ENCODE measurements at places on chromosomes 3 and 15.

- DNase-seq: no peak
Observed at GRCh38 chr15:25659251-25659650, 203.9 kb downstream of the ATP10A start.

DNA sequence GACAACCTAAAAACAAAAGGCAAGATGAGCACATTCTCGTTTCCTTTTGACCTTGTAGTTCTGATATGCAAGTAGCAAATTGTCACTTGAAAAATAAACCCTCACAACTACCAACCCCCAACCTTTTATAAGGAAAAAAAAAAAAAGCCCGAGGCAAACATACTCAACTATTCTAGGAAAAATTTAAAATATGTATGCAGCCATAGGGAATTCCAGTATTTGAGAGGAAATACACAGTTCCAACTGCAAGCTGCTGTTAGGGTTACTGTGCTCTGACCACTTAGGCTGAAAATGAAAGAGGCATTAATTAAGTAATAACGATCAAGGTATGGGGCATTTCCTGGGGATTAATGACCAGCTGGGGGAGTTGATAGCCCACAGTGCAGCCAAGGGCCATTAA, 281.9 kb upstream of the DPH6 start:
- DNase-seq: no peak

DNA sequence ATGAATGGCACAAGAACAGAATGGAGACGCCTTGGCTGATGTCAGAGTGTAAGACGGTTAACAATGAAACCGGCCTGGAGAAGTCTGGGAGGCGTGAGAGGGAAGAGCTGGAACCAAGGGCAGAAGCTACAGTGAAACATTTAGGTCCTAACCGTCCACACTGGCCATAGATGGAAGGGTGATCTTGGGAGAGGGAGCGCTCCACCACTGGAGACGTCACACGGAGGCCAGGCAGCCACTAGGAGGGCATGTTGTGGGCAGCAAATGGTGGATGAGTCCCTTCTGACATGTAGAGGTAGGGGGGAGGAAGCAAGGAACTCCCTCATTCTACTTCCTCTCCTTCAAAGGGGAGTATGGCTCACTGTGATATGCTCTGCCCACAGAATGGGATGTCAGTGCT, 23.8 kb downstream of the FEM1B start:
- DNase-seq: no peak

GRCh38 chr3:124057420-124057819, 65.5 kb upstream of the ROPN1 start:
- DNase-seq: no peak

GRCh38 chr3:179063945-179064560, 7.6 kb downstream of the ZMAT3 start:
- DNase-seq: no peak

DNA sequence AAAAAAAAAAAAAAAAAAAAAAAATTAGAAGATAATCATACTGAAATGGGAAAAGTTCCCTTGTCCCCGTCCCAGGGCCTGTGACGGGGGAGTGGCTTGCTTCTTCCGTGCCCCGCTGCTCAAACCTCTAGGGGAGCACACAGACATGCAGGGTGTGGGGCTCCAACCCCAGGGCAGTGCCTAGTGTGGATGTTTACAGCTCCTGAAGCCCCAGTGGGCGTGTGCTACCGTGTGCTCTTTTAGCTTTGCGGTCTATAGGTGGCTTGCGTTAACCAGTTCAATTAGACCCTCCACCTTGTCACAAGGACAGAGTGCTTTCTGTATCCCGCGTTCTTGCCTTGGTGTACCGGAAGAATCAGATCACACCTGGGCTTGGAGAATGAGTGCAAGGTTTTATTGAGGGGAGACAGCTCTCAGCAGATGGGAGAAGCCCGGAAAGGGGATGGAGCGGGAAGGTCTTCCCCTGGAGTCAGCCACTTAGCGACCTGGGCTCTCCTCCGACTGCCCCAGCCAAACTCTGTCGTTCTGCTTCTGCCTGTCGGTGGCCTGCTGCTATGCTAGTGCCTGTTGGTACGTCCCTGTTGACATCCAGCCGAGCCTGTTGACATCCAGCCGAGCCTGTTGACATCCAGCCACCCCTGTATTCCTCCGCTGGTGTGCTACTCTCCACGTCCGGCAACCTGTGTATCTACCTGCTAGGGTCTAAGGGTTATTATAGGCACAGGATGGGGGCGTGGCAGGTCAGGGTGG, 569.8 kb downstream of the VGLL3 start:
- no peak for DNase-seq

GRCh38 chr3:84224262-84224661, 734.5 kb upstream of the CADM2 start:
- no peak for DNase-seq

DNA sequence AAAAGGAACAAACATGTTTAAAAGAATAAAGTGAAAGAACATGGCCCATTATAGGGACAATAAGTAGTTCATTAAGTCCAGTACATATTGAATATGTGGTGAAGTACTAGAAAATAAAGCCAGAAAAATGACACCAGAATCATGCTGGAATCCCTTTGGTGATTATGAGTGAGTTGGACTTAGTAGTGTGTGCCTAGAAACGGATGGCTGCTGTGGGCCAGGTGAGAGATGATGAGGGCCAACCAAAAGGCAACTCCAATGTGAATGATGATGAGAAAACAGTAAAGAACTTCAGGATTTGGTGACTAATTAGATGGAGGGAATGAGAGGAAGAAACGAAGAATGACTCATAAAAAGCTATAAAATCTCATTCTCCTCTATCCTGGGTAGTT, 3.3 kb downstream of the CRYGS start:
- no peak for DNase-seq

DNA sequence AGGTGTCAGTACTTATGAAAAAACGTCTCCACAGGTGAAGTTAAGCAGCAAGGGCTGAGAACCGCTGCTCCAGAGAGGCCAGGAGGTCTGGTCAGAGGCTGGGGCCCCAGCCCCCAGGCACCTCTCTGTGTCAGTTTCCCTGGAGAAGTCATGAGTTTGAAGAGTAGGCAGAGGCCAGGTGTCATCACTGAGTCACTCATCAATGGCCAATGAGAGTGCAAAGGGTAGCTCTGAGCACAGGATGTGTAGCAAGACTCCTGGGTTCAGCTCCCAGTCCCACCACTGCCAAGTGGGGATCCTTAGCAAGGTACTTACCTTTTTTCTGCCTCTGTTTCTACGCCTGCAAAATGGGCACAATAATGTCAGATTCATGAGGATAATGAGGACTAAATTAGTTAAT, 47.9 kb downstream of the CORO2B start:
- no peak for DNase-seq

- no peak for DNase-seq
Observed at GRCh38 chr3:150494411-150494977, 51.8 kb downstream of the SERP1 start.

Data from stimulated activated CD8-positive, alpha-beta memory T cell treated with anti-CD3 and anti-CD28 coated beads, Interleukin-4, amount 100 ng/mL, for 4 hours (primary cell).